ENCODE measurements at places on chromosomes 7 and 10.
A peak's percentile ranks its signal among the peaks of the same experiment; 100 is the strongest.

GRCh38 chr7:82740246-82740848 is 296.8 kb upstream of the CACNA2D1 start:
- DNase-seq, result peak; percentile 53

- DNase-seq, result no peak
Observed at GRCh38 chr7:2016021-2016631, 216.6 kb downstream of the MAD1L1 start.

GRCh38 chr7:133530682-133531081 is 277.8 kb downstream of the EXOC4 start:
- DNase-seq, result no peak

GRCh38 chr10:24703700-24704099 is 20.0 kb downstream of the ARHGAP21 start:
- no peak for DNase-seq

DNA sequence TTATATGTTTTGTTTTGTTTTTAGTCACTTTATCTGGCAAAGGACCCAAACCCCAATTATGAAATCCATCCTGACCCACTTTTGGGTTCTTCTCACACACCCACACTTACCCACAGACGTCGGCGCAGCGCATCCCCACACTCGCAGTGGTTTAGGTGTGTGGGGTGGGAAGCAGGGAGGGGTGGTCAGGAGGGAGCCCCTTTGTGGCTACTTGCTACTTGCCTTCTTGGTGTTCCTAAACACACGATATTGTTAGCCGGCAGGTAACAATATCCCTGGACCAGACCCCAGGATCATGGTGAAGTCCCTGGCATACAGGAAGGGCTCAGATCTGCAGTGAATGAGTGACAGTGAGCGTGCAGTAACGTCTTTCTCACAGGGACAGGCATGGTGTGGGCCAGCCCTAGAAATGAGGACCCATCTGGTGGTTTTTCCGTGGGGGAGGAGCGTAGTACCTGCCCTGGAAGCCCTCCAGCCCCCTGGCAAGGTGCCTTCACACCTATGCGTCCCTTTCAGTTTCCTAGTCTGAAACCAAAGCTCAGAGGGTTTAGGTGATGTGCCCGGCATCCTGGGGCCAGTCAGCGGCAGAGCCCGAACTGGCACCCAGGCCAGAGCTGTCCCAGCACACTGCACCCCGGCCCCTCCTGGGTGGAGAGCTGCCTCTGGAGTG is 4.4 kb downstream of the SPOCK2 start:
- no peak for DNase-seq

- no peak for DNase-seq
Observed at GRCh38 chr10:106506526-106507283, 657.8 kb downstream of the SORCS1 start.

- DNase-seq, result no peak
Observed at GRCh38 chr7:14381306-14381705, 391.8 kb upstream of the ETV1 start.

DNA sequence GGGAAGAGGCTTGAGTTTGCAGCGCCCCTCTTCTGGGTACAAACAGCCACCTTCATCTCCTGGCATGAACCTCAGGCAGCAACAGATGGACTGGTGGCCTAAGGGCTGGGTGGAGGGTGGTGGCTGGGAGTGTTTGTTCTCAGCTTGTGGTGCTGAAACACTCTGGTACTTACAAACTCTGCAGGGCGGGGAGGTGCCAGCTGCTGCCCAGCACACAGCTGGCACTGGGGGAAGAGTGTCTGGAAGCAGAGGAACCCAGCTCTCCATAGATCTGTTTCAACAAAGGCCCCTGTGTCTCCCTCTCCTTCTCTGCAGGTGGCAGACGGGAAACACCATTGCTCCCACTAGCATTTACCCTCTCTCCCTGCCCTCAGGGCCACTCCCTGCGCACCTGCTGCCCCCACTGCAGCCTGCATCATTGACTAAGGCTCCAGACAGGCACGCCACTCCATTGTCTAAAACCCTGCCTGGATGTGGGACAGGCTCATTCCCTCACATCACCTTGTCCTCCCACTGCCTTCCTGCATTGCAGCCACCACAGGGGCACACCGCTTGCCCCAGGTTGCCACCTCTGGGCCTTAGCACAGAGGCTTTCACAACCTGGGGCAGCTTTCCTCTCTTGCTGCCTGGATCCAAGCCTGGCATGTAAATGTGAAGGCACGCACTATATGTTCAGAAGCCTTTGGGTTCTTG is 6.5 kb downstream of the ARHGAP22 start:
- peak; percentile 86 for DNase-seq

DNA sequence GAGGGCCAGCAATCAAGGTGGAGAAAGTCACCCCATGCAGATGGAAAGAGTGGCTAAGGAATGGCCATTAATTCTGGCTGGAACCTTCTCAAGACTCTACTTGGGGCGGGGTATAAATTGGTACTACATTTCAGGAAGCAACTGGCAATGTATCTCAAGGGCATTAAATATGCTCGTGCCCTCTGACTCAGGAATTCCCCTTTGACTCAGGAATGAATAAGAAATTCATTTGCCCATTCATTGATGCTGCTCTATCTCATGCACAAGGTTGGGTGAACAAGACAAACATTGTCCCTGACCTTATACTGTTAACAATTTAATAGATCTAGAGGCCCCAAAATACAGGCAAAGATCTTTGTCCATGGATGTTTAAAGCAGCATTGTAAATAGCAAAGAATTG is 188.1 kb downstream of the MYOF start:
- no peak for DNase-seq

GRCh38 chr10:132187430-132188138 is 836 bp downstream of the DPYSL4 start:
- no peak for DNase-seq

DNA sequence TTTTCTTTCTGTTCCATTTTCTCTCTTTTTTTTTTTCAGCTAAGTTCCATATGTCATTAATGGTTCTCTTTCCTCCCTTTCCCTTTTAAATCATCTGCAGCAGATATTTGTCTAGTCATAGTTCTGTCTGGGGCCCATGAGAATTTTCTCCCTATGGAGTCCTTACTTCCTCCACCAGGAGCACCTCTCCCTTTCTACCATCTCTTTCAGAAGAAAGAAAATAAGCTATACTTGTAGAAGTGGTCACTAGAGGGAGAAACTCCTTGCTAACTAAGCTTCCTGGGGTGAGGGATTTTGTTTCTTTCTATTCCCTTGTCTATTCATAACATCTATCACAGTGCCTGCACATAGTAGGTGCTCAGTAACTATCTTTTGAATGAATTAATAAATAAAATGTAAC is 230.2 kb upstream of the HPS1 start:
- no peak for DNase-seq

DNA sequence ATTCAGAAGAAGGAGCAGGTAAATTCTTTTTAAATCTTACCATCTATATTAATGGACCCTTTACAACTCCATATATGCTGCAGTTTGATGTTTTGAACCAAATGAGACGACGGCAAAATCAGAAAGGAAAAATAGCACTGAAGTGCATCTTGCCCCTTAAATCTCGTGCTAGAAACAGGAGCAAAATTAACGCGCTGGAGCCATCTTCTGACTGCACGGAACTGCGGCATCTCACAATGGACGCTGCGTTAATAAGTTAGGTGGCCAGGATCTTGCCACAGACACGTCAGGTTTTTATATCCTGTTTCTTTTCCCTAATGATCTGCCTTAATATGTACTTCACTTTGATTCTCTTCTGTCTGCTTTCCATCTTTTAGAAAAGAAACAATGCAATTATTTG is 354.5 kb downstream of the TFEC start:
- DNase-seq, result no peak

DNA sequence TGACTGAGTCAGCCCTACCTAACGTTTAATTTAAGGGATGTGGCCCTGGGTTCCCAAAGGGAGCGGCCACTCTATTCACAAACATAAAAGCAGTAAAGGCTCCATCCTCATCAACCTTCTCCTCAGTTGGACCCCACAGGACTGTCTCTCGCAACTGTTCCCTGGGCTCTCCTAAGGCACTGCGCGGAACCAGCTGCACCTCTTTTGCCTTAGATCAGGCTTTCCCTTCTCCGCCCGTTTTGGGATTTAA is 689 bp upstream of the GTPBP4 start:
- DNase-seq, result peak; percentile 5

- peak; percentile 98 for DNase-seq
Observed at GRCh38 chr7:117019786-117020590, 66.7 kb downstream of the ST7 start.

- DNase-seq, result no peak
Observed at GRCh38 chr7:8823486-8823885, 390.1 kb downstream of the NXPH1 start.

- DNase-seq, result no peak
Observed at GRCh38 chr10:23096802-23097549, 1.6 kb downstream of the MSRB2 start.

GRCh38 chr10:37713642-37714041 is 143.8 kb downstream of the ZNF248 start:
- no peak for DNase-seq

- DNase-seq, result no peak
Observed at GRCh38 chr7:108515013-108515412, 10.9 kb downstream of the PNPLA8 start.

GRCh38 chr7:109663806-109664205 is 1094.1 kb downstream of the DNAJB9 start:
- DNase-seq, result no peak

DNA sequence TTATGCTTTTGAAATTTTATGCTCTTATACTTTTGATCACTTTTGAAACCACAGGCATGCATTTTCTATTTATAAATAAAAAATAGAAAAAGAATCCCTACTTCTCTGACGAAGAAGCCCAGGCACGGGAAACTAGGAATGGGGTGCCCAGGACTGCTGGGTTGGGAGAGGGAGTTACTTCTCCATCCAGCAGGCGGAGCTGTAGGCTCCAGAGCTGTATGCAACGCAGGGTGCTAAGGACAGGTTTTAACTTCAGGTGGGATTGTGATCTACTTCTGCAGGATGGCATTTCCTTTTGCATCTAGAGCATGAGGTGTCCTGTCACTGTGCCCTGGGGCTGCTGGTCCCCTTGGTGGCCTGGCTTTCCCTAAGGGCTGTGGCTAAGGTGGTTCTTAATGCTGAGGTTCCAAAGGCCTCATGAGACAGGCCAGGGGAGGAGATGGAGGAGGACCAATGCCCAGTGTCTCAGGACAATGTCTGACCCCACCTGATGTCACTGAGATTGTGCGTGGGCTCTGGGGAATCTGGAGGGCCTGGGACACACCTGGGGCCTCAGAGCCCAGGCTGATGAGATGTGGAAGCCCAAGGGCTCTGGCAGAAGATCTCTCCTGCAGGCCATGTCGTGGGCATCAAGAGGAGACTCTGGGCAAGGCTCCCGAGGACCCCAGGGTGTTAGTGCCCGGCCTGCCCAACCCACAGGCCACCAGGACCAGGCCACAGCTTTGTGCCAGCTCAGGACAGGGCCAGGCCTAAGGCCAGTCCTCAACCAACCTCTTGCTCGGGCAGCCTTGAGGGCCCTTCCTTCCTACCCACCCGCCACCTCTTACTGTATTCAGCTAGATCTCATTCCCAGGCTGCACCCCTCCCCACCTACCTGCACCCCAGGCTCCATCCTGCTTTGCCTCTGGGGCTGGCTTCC is 507 bp downstream of the CCDC201 start:
- peak; percentile 56 for DNase-seq

GRCh38 chr10:118333871-118334270 is 8.3 kb downstream of the FAM204A start:
- DNase-seq, result no peak

- DNase-seq, result no peak
Observed at GRCh38 chr7:23093111-23093510, 12.5 kb upstream of the KLHL7 start.

DNA sequence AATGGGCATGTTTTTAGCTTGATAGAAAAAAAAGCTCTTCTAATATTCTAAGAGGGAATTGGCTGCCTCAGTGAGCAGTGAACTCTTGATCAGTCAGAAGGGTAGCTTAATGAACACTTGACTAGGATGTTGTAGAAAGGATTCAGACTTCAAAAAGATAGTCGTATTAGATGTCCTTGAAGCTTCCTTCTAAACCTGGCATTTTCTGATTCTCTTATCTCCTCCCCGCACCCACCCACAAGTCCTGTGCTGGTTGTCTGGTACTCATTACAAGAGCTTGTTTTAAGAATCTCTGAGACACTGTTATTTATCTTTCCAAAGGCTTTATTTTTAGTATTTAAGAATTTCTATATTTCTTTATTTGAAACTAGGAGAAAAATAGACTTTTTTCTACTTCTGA is 7.4 kb upstream of the SMIM30 start:
- no peak for DNase-seq

Data from SW480 (cell line).